ENCODE measurements at places on chromosomes 3 and 15.

- no peak for DNase-seq
Measured at GRCh38 chr3:4995500-4996053, 16.3 kb downstream of the BHLHE40 start.

- no peak for DNase-seq
Measured at GRCh38 chr15:43922021-43922420, 95.2 kb downstream of the WDR76 start.

DNA sequence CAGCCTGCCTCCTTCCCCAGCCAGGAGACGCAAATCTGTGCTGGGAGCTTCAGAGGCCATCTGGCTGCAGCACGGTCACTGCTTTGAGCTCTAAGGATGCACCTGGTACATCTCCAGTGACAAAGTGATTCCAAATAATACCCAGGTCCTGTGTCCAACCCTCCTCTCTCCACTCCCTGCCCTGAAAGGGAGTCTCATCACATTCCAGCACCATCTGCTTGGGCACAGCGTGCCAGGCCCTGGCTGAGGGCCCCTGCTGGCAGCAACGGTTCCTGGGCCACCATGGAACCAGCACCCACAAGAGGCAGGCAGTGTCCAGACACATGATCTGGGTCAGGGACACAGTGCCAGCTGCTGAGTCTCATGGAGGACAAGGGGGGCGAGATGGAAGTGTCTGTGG lies 81.3 kb downstream of the MTHFS start:
- DNase-seq, result no peak

DNA sequence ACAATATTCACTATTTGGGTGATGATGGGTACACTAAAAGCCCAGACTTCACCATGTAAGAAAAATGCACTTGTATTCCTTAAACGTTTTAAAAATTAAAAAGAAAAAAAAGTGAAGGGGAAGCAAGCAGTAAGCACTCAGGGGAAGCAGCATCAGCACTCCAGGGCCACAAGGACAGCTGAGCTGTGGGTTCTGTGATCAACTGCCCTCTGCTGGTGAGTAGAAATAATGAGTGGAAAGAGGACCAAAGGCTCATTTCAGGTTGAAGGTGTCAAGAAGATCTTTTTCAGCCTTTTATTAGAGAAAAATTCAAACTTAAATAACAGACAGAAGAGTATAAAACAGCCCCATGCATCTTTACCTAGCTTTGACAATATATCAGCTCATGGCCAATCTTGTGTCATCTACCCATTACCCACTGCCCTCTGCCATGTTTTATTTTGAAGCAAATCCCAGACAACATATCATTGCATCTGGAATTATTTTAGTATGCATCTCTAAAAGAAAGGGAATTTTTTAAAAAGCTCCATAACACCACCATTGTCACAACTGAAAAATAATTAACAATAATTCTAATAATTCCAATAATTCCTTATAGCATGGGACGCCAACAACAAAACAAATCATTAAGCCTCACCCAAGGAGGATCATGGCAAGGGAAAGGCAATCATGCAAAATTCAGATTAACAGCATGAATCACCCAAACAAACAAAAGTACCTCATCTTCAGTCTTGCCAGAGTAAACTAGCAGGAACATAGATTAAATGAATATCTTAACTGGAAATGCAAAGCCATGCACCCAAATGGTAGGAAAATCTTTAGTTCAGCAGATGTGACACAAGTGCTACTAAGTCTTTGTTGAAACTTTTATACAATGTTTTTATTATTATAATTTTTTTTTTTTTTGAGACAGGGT lies 42.5 kb downstream of the TAMM41 start:
- no peak for DNase-seq

- no peak for DNase-seq
Measured at GRCh38 chr15:24861014-24861690, 93.6 kb upstream of the SNRPN start.

DNA sequence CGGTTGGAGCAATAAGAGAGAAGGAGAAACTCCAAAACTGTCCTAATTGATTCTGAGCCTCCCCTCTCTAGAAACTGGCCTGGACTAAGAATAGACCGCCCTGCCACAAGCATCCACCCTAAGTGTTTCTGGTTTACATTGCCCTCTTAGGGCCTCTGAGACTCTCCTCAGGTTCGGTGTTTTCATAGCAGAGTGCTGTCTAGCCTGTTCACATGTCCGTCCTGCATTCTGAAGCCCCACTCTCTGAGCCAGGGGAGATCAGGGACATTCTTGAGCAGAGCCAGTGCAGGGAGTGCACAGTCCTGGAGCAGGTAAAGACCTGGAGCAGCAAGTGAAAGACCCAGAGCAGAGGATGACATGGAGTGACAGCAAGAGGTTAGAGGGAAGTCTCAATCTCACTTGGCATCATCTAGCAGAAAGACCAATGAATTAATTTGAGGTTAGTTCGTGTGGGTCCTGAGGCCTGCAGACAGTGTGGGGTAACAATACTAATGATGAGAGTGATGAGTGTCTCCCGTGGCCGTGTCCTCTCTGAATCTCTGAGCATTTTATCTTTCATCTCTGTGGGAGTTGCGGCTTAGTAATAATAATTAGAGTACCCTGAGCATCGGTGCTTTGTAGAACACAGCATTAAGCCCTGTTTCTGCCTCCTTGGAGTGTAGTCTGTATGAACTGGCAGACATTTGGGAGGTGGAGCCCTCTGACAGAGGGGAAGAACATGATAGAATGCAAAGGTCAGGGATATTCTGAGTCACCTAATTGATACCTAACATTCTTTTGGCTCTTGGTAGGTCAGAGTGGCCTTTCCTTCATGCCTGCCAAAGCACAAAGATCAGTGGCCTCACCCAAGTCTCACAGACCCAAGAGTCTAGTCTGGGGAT lies 24.6 kb downstream of the MAPKBP1 start:
- no peak for DNase-seq

- no peak for DNase-seq
Measured at GRCh38 chr3:145055375-145056076, 1083.9 kb downstream of the DIPK2A start.

- DNase-seq, result no peak
Measured at GRCh38 chr15:73755946-73756345, 2.8 kb upstream of the INSYN1 start.

DNA sequence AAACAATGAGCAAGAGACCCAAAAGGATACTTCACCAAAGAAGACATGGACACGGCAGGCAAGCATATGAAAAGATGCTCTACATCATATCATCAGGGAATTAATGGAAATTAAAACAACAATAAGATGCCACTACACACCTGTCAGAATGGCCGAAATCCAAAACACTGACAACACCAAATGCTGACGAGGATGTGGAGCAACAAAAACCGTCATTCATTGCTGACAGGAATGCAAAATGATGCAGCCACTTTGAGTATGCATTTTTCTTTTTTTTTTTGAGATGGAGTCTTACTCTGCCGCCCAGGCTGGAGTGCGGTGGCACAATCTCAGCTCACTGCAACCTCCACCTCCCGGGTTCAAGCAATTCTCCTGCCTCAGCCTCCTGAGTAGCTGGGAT lies 19.0 kb downstream of the EDC3 start:
- DNase-seq, result no peak

- no peak for DNase-seq
Measured at GRCh38 chr3:57973715-57974477, 34.3 kb upstream of the FLNB start.

- no peak for DNase-seq
Measured at GRCh38 chr15:55800216-55800615, 57.3 kb upstream of the PRTG start.

DNA sequence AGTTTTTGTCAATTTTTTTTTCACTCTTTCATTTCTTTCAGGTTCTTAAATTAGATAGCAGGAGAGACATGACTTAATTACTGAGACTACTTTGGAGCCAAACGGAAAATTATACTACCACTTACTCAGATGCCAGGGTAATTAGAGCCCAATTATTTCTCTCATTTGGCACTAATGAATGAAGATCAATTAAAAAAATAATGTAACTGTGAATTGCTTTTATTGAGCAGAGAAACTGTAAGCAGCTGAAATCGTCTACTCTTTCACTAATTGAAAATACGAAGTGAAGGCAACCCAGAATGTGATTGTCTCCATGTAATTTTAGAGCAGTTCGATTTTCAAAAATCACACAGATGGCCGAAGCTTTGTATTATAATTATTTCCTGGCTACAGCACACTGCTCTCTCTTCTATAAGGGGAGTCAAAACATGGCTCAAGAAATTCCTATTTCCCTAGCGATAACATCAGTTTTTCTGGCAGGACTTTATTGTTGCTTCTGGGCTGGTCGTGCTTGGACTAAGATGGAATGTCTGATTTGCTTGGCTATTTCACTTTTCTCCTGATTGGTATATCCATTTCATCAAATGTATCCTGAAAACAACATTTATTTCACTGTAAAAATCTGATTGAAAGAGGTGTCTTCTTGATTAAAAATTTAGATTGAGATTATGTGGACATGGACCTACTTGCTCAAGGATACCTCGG lies 55.8 kb upstream of the PDZRN3 start:
- no peak for DNase-seq

GRCh38 chr3:197847866-197848401 lies 56.9 kb downstream of the LRCH3 start:
- no peak for DNase-seq

DNA sequence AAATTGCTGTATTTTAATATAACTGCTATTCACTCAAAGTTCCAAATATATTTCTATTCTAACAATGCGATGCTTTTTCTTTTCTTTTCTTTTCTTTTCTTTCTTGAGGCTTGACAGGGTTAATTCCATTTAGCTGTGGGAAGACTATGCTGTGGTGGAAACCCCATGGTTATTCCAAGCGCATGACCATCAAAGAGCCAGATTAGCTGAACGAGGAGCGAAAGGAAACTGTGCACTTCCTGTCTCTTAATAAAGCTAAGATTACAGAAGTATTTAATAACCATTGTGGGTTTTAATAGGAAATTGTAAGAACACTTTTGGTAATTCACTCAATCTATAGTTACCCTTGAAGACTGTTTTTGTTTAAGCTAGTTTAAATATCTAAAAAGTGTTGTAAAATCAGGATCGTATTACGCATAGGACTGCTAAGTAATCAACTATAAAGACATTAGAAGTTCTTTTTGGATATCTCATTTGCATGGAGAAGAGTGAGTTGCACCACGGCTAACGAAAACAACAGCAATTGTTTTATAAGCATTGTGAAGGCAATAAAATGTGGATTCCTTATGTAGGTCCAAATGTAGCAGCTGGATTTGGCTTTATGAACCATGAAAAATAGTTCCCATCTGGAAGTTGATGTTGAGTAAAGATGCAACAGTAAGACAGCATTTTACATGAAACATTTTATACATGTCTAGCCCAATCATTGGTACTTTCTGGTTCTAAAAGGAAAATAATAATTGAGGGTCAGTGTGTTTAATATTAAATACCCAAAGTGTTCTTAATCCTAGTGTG lies 105.4 kb downstream of the ZIC1 start:
- no peak for DNase-seq

DNA sequence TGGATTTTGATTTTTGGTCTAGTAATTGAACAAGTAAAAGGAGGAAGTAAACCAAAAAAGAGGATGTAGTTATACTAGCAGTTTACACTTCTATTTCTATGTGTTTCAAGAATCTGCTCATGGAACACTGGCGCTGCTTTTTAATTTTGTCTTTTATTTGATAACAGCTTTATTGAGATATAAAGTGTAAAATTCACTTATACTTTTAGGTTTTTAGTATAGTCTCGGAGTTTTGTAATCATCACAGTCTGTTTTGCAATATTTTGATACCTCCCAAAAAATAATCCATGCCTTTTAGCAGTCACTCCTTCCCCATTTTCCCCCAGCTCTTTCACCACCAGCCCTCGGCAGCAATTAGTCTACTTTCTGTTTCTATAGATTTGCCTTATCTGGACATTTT lies 18.0 kb downstream of the UBE2E2 start:
- DNase-seq, result no peak

GRCh38 chr15:57251941-57252340 lies 124.4 kb upstream of the CGNL1 start:
- no peak for DNase-seq

GRCh38 chr15:41511331-41511898 lies 2.2 kb downstream of the LTK start:
- no peak for DNase-seq

DNA sequence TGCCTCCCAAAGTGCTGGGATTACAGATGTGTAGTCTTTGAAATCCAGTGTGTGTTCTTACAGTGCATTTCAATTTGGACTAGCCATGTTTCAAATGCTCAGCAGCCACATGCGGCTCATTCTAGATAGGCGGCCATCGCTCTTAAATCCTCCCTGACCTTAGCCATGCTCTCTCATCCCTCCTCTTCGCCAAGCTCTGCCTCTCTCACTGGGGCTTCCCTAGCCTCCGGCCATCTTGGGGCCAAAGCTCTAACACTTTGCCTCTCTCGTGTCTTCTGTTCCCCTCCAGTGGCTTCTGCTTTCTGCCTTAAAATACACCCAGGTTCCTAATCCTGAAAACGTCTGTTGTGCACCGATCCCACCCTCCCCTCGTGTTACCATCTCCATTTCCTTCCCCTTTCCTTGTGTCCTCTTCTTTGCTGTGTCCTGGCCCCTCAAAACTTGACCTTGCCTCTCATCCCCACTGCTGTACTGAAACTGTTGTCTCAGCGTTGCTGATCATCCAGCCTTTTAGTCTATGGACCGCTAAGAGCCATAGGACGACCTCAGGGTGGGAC lies 1.4 kb upstream of the GHRL start:
- DNase-seq, result no peak

- DNase-seq, result no peak
Measured at GRCh38 chr3:17740721-17741141, 1.7 kb downstream of the TBC1D5 start.

GRCh38 chr3:58167431-58168351 lies 43.1 kb downstream of the DNASE1L3 start:
- DNase-seq, result peak; percentile 8

- no peak for DNase-seq
Measured at GRCh38 chr15:80106051-80106450, 46.6 kb downstream of the ZFAND6 start.

GRCh38 chr15:66833371-66833770 lies 131.3 kb downstream of the SMAD6 start:
- no peak for DNase-seq

DNA sequence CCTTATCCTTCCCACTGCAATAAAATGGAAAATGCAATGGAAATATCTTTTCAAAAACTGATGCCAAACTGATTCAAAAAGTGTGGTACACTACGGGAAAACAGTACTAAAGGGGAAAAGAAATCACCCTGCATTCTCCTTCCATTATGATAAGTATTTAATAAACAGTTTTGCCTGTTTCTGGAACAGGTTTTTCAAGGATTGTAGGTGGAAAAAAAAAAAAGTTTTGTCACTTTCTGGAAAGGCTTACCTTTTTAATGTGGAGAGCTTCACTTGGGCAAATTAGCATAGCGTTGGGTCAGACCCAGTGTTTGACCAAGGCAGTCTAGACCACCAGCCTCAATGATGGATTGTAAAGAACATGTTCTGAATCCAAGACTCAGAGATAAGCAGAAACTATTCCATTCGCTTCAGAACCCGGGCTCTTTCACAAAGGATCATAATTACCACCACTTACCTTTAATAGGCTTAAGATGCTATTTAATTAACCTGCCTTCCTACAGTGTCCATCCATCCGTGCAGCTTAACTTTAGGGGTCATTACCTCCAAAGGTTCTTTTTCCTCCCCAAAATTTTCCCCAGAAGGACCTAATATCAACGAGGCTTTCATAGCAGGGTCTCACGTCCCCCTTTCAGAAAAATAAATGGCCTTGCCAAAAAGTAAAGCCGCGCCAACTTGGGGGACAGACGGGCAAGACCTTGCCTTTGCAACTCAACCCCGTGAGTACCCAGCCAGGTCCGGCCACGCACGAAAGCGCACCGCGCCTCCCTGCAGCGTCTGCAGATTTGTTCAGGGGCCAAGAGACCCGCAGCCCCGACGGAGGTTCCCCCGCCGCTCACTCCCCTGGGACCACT lies 1.0 kb downstream of the DCBLD2 start:
- DNase-seq, result no peak

Measured in NCI-H1048 (cell line).